Cerebellar nuclear complex (tissue), 1 donor: ENCODE measurements at places on chromosomes 3 and 15.

- DNase-seq: no peak
These were observed 488.5 kb upstream of the THBS1 start for GRCh38 chr15:39092354-39092753.

DNA sequence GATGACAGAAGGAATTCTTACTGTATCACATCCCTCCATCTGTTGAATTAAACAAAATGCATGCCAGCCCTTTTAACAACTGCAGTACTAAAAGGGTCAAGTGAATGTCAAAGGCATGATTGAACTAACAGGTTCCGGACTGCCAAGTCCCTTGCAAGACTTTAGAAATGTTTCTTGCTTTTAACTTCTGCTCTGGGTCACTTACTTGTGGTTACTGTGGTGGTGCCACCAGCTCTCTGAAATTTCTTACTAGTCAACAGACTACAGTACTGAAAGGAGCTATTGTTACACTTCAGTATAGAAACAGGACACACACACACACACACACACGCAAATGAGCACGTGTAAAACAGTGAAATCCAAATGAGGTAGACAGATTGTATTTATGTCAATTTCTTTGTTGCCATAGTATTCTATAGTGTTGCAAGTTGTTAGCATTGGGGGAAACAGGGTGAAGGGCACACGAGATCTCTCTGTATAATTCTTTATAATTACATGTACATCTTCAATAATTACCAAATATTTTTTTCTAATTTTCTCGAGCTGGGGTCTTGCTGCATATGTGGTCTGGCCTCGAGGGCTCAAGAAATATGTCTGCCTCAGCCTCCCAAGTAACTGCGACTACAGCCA is 79.9 kb upstream of the SLC25A26 start:
- no peak for DNase-seq

- no peak for DNase-seq
These were observed 131.6 kb upstream of the HACD2 start for GRCh38 chr3:123716411-123716810.

DNA sequence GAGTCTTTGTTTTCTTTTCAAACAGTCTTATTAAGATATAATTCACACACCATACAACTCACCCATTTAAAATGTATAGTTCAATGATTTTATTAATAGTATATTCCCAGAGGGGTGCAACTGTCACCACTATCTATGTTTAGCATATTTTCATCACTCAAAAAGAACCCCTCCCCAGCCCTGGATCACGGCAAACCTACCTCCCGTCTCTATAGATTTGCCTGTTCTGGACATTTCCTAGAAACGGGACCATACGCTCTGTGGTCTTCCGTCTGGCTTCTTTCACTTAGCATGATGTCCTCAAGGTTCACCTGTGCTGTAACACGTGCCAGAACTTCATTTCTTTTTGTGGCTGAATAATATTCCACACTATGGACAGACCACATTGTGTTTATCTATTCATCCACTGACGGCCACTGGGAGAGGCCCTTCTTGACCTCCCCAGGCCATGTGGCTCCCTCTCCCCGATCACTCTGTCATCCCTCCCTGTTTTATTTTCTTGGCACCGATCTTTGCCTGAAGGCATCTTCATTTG is 56.4 kb downstream of the IQSEC1 start:
- no peak for DNase-seq

DNA sequence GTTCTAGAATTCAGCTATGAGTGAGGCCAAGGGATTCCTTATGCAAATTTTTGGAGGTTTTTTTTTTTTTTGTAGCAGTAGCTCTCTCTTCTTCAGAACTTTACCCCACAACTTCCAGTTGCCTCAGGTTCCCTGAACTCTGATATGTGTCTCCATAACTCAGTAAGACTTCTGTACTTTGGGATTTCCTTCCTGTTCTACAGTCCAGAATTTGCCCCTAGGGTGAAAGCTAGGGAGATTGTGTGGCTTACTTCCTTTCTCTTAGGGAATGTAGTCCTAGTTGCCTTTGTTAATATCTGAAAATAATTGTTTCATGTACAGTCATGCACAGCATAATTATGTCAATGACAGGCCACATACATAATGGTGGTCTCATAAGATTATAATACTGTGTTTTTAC is 30.8 kb downstream of the LRRC28 start:
- no peak for DNase-seq

- DNase-seq: no peak
These were observed 125.0 kb upstream of the ROPN1 start for GRCh38 chr3:124116906-124117305.

GRCh38 chr3:191912616-191913204 is 451.7 kb downstream of the PYDC2 start:
- no peak for DNase-seq

GRCh38 chr15:96230526-96231181 is 99.8 kb upstream of the NR2F2 start:
- DNase-seq: no peak

GRCh38 chr3:18623220-18623619 is 198.1 kb upstream of the SATB1 start:
- no peak for DNase-seq
